ENCODE measurements at places on chromosomes 3 and 15.

DNA sequence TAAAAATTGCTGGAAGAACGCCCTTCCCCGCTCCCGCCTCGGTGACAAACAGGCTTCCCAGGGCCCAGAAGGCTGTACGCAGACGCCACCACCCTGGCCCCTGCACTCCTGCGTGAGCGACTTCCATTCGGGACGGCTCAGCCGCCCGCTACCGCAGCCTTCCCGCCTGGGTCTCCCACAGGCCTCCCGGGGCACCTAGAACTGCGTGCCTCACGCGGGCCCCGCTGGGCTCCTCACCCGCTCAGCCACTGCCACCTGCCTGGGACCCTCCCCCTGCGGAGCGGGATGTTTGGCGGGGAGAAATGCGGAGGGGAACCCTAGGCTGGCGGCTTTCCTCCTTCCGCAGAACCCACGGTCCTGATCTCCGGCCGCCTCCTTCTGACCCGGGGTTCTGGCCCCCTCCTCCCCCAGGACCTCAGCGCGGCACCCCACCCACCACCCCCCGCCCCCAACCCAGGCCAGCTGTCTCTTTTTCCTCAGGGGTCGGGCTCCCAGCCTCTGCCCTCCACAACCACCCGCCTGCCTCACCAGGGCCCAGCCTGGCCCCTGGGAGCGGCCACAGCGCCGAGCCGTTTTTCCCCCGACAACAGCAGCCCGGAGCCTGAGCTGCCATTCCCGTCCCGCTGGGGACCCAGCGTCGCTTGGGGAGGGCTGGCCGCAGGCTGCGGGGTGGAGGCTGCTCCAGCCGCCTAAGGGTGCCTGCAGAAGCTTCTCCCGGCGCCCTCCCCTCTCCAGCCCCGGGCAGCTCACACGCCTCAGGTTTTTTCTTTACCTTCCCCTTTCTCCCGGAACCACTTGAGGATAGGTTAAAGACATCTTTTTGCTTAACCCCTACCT is 27.6 kb upstream of the RAB7A start:
- no peak for DNase-seq

- no peak for DNase-seq
Measured at GRCh38 chr3:71088019-71088708, 495.4 kb downstream of the FOXP1 start.

DNA sequence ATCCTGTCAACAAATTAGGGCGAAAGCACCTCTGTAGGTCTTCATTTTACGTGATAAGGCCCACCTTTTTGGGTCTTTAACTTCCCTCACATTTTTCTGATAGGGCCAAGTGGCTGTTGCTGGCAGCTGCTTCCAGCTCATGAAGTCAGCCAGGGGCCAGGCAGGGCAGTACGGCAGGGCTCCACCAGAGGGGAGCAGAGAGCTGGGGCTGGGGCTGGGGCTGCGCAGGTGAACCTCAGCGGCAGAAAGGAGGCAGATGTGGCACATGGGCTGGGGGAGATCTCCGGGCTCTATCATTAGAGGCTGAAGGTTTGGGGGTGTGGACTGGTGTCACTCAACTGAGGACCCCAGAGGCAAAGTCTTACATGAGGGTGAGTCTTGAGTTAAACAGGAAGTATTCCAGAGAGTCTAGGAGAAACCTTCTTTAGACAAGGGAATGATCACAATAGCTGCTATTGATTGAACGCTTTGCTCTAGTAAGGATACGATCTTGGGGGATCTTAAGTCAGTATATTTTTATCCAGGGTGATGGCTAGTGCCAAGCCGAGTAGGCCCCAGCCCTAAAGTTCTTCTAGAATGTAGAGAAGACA is 62.8 kb upstream of the MEX3B start:
- DNase-seq = peak; percentile 51

- no peak for DNase-seq
Measured at GRCh38 chr3:119195151-119195476, 21.7 kb downstream of the UPK1B start.

DNA sequence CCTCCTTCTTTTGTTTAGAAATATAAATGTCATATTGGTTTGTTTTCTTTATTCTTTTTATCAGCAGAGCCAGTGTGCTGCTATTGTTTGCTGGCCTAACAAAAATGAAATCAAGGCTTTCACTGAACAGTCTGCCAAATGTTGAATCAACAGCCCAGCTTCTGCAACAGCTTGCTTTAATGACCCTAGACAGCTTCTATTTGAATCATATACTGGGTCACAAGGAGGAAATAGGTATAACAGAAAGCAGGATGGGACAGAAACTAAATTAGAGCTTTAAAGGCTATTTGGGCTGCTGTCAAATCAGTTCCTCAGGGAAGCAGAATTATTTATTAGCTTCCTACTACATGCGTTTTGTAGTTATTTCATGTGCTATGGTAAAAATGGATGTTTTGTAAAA is 12.1 kb upstream of the DNAJC13 start:
- DNase-seq = no peak

GRCh38 chr3:176974279-176974678 is 223.0 kb downstream of the TBL1XR1 start:
- no peak for DNase-seq

DNA sequence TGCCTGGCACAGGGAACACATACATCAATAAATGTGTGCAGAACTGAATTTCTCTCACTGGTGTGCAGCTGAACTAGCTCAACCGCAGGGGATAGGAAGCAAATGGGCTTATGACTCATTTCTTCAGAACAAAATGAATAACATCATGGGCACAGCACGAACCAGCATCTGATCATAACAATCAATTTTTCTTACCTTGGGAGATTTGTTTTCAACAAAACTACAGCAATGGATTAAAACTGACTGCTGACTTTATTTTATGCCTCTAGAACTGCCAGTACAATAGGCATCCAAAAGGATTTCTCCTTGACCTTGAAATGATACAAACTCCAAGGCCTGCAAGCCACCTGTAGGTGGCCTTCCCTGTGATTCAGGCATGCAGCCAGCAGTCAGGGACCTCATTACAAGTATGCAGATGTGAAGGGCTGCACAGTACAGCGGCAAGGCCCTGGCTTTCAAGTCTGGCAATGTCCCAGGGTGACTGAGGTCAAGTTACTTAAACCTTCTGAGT is 26.1 kb downstream of the TAMM41 start:
- DNase-seq = no peak

GRCh38 chr15:78437107-78437761 is 782 bp upstream of the IREB2 start:
- no peak for DNase-seq

DNA sequence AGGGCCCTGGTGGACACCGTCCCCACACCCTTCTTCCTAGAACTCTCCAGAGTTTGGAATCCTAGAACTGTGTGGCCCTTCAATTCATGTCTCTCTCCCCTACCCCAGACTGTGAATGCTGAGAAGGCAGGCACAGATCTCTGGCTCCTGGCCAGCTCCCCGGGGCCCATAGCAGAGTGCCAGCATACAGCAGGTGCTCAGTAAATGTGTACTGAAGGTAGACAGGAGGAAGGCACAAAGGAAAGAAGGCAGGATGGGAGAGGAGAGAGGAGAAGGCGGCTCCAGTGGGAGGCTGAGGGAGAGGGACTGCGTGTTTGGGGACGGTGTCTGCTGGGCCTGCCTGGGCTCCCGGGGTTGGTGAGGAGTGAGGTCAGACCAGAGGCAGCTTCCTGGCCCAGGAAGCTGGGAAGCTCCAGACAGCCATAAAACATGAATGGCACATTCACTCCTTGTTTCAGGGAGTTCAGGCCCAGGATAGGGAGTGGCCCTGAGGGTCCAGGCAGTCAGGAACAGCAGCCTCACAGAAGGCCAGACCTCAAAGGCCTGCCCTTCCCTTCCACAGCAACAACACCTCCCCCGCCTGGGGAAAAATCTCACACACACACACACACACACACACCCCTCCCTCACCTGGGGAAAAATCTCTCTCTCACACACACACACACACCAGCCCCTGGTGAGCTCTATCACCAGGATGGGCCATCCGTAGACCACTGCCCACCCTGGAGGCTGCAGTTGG is 137.1 kb upstream of the PRR20G start:
- DNase-seq = no peak

DNA sequence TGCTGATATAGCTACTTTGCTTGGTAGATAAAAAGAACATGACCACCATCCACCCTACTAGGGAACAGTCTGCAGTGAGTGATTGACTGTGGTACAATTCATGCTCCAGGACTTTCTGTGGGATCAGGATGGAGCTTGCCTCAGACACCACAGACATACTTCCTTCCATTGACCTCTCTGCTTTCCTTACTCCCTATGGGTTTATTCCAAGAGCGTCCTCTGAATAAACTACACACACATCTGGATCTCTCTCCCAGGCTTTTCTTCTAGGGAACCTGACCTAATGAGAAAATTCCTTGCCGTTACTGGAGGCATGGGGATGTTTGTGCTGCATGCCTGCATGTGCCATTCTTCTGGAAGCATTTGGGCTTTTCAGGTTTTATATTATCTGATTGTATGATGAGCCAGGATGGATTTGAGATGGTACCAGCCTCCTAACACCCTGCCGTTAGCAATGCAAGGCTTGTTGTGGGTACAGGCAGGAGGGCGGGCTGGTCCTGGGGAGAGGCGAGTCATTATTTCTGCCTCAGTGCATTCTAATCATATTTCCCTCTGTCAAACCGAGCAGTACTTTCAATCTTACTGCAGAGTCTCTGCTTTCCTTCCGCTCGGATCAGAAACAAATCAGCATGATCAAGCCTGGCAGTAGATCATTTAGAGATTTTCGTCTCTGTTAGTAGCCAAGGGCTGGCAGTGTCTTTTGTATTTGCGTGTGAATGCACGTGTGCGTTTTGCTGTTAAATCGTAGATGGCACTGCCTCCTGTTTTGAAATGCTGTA is 279.2 kb downstream of the PDCD6IP start:
- no peak for DNase-seq

GRCh38 chr15:57820119-57820518 is 113.6 kb downstream of the POLR2M start:
- DNase-seq = no peak

DNA sequence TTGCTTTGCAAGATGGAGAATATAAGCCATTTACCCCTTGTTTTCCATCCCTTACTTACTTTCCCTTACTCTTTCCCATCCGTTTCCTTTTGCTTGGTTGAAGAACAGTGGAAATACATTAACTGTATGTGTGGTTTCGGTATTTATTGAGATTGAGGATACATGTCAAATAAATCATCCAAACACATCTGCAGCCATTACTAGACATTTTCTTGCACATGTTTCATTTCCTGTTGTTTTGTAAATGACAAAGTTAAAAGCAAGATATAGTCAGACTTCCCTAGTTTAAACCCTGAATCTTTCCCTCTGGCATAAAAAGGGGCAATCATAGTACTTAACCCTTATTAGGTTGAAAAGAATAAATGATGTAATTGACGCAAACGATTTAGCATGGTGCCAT is 82.1 kb upstream of the BCHE start:
- DNase-seq = no peak

DNA sequence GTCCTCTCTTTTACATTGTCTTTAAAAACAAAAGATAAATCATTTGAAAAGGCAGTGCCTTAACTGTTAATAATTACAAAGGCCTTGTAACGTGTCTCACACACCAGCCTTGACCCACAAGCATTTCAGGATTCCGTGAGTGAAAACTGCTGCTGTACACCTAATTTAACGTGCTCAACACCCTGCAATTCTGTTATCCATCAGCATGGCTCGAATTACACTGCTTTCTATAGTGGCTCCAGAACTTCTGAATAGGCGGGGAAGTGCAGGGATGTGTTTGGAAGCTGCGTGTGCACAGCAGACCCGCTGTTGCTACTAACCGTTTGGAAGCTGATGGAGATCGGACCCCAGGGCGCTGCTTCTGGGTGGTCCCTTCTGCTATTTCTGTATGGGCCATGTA is 9.9 kb upstream of the ETFA start:
- DNase-seq = no peak

- no peak for DNase-seq
Measured at GRCh38 chr3:38644662-38645053, 4.8 kb downstream of the SCN5A start.

- no peak for DNase-seq
Measured at GRCh38 chr15:66842710-66843441, 140.8 kb downstream of the SMAD6 start.

DNA sequence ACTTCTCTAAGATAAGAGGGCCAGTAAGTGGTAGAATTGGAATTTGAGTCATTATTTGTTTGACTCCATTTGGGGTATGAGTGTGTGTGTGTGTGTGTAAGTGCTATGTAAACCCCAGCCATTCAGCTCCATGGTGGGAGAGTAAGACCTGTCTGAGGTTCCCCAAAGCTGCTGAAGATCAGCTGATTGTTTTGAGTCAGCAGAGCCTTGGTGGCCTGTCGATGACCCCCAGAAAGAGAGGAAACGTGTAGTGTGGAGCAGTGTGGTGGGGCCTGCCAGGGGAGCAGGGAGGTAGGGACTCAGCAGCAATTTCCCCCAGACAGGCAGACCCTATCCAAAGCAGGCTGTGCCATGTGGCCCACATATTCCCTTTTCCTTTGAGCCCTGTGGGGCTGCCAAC is 5.3 kb downstream of the DVL3 start:
- DNase-seq = no peak

DNA sequence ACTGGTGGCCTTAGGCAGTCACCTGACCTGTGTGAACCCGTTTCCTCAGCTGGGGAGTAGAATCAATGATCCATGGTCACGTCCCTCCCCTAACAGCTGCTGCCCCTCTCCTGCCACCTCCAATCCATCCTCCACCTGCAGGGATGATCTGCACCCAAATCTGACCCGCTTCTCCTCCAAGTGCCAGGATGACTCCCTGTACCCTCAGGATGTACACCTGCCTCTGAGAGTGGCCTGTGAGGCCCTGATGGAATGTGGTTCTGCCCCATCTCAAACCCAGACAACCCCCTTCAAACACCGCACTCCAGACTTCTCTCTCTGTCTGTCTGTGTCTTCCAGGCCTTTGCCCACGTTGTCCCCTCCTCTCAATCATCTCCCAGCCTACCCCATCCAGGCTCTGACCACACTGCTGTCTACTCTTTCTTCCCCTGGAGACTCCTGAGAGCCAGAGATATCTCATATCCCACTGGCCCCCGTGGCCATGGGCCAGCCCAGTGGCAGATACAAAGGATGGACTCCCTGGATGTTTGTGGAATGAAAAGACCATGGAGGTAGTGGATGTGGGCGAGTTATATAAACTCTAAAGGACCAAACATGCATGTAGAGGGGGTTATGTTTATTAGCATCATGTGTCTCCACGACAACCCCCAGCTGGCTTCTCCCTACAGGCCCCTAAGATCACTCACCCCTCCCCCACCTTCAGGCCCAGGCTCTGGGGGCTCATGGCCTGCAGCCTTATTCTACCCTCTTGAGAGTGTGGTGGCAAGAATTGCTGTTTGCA is 84.9 kb downstream of the SMAD6 start:
- no peak for DNase-seq

GRCh38 chr3:118137778-118138177 is 896.9 kb downstream of the IGSF11 start:
- DNase-seq = no peak

Measured in Panc1 (cell line).